Stimulated activated CD8-positive, alpha-beta memory T cell treated with anti-CD3 and anti-CD28 coated beads, Interleukin-7, amount 100 ng/mL, for 1 hour (primary cell): ENCODE measurements at places on chromosomes 5 and 9.

GRCh38 chr5:107284822-107285525 is 385.8 kb downstream of the EFNA5 start:
- no peak for DNase-seq

- DNase-seq: no peak
Measured at GRCh38 chr5:163542771-163543170, 37.4 kb downstream of the MAT2B start.

DNA sequence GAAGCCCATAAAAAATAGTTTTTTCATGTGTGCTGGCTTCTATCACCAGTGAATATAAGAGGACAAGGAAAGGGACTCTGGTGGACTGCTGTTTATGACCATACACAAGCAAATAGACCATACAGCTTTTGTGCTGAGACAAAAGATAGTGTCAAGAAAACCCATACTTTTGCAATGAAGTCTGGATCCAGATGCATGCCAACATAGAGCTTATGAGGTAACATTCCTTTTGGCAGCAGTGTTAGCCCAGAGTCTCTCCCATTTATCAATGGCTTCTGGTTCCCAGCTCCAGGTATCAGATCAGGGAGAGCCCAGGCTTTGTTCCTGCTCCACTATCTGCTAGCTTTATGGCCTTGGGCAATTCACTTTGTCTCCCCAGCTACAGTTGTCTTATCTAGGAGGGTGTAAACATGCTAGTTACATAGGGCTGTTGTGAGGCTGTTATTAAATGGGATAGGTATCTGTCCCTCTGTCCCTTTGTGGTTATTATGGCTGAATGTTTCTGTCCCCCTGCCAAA is 55.6 kb downstream of the CCDC192 start:
- DNase-seq: no peak

GRCh38 chr5:160837749-160838593 is 14.0 kb downstream of the ATP10B start:
- DNase-seq: no peak

DNA sequence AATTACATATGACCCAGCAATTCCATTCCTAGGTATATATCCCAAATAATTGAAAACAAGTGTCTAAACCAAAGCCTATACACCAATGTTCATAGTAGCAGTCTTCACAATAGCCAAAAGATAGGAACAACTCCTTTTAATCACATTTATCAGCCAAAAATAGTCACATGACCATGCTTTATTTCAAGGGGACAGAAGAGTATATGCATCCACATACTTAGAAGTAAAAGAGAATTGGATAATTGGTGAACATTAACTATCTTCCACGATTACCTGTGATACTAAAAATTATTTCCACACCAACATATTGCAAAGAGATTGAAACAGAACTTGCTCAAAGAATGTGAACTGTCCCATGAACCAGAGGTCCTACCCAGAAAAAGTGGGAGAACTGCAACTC is 51.8 kb upstream of the FOXE1 start:
- DNase-seq: no peak

- DNase-seq: no peak
Measured at GRCh38 chr9:137150617-137151457, 11.9 kb downstream of the GRIN1 start.

DNA sequence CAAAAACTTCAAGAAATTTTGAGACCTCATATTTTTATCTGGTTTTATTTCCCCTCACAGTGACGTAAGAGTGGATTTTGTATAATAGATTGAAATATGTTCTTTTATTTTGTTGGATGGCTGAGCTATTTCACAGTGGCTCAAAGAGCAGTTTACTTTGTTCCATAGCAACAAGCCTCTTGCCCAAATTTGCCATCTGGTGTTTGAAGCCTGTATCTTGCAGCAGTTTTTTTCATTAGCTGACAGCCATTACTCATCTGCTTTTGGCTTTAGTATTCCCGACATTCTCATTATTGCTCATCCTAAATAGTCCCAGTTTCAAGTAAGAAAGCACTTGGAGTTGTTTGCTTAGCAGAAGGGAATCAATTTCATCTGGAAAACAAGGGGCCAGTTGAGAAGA is 36.3 kb downstream of the GDA start:
- DNase-seq: no peak

- DNase-seq: no peak
Measured at GRCh38 chr9:137456061-137456863, 2.9 kb downstream of the NSMF start.

DNA sequence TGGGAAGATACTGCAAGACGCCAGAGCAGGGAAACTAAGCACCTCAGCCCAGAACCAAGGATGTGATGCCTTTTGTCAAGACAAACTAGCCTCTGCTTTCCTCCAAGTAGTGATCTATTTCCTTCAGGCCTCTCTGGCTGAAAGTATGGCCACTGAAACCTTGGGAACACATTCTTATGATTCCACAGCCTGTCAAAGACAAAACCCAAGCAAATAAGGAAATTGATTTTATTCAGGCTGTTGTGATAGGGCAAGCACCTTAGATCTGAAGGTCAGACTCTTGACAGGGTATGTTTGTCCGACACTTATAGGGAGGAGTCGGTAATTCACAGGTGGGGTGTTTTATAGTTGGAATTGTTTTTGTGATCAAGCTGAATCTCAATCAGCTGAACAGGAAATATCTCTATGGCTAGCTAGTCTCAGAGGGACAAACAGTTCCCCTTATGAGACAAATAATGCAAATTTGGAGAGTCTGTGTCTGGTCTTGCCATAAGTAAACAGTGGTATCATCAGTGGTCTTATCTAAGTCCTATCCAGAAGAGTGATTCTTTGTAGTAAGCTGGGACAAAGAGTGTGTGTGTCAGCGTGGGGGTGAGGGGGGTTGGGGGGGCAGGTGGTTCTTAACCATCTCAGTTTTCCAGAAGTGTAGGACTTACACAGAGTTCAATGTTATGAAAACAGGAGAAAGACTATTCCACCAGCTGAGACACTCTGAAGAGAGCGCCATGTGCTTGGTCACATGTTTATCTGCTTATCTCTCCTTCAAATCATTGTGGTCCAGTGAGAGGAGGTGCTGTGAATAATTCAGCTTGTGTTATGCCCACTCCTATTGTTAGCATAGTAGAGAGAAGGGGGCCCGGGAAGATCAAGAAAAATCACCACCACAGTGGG is 6.7 kb upstream of the ZCCHC10 start:
- no peak for DNase-seq

DNA sequence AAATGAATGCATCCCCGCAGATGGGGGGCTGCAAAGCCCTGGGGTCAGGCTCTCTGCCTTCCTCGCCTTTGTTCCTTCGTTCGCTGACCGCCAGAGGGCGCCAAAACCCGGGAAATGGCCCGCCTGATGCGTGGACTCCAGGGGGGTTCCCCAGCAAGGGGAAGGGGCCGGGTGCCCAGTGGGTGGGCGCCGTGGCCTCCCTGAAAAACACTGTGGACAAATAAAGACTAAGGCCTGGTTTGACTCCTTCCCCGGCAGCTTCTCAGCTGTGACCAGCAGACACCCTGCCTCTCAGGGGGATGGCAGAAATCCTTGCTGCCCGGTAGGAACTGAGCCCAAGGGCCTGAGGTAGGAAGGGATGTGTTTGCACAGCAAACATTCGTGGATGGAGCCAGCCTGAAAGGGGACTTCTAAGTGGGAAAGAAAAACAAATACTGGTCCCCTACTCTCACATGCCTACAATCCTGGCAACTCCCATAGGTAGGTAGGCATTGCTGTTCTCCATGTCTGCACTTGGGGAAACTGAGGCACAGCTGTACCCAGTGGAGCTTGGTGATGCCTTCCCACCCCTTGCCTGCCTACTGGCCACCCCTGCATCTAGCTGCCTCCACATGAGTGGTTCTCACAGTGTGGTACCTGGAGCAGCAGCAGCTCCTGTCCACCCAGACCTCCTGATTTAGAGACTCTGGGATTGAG is 57.7 kb downstream of the DUSP1 start:
- peak; percentile 63 for DNase-seq

DNA sequence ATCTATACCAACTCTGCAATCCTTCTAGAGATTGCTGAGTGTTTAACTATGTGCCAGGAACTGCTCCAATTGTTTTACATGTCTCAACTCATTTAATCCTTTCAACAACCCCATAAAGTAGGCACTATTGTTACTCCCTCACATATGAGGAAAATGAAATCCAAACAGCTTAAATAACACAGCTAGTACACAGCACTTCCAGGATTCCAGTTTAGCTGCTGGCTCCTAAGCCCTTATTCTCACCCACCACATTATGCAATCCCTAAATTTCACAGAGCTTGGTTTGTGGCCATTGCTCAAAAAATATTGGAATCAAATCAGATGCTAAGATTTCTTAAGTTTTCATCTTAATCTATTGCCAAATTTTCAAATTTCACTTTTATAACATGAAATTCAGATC is 84.9 kb downstream of the PRELID2 start:
- DNase-seq: no peak

DNA sequence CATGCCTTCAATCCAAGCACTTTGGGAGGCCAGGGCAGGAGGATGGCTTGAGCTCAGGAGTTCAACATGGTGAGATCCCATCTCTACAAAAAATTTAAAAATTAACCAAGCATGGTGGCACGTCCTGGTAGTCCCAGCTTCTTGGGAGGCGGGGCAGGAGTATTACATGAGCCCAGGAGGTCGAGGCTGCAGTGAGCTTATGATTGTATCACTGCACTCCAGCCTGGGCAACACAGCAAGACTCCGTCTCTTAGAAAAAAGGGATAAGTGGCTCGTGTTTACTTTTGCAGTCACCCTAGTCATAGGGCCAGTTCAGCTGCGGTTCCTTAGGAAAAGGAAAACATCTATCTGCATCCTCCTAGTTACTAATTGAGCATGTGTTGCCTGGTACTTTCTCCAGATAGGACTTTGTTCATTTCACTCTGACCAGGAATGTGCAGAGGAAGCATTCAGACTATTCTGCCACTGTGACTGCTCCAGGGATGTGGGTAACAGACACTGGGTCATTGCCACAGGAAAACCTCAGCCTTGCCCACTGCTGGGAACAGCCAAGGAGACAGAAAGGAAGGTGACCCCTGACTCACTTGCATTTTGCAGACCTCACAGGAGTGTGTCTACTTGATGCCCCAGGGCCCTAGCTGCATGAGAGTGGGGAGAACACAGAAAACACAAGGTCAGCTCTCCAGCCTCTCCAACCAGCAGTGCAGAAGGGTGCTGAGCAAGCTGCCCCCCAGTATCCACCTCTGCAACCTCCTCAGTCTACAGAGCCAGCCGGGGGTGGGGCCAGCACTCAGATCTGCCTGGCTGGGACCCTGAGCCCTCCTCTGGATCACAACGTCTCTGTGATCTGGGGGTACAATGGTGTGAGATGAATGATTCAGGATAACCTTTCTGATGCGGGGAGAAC is 33.9 kb upstream of the ALDH1B1 start:
- DNase-seq: no peak

DNA sequence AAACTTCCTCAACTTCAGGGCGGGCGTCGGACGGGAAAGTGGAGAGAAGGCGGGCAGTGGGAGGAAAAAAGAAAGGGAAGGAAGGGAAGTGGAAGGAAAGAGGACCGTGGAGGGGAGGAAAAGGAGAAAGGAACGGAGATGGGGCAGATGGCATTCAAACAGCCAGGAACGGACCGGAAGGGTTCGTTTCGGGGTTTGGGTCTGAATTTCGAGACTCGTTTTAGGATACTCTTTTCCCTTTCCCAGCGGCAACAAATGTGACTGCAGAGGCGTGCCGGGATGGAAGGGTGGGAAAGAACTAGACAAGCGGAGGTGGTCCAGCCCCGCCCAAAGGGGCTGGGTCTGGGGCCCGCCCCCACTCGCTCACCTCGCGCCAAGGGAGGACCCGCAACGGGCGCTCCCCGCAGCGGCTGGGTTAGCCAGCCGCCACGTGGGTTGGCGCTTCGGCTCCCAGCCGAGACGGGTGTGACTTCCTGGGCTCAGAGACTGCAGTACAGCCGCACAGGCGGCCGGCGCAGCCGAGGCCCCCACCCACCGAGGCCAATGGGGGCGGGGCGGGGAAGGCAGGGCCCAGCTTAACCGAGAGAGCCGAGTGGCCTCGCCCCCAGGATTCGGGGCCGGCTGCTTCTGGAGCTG is 2.7 kb downstream of the VCAN start:
- DNase-seq: no peak

GRCh38 chr9:14752871-14753270 is 30.3 kb upstream of the CER1 start:
- no peak for DNase-seq

DNA sequence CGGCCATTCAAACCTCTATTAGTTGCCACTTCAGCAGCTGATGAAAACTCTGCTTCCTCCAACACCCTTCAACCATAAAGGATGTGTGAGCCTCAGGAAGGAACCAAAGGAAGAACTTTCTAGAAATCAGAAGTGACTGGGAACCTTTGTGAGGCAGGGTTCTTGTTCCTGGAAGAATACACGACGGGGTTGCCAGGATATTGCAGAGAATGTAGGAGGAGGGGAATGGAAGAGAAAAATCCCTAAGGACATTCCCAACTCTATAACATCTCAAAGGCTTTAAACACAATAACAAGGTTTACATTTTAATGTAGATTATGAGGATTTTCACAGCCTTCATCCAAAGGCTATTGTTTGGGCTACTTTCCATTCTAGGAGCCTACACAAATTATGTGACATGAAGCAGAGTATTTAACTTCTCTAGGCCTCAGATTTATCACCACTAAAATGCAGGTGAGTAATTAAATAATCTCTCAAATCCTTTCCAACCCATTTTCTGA is 147.7 kb downstream of the GLIS3 start:
- DNase-seq: no peak

DNA sequence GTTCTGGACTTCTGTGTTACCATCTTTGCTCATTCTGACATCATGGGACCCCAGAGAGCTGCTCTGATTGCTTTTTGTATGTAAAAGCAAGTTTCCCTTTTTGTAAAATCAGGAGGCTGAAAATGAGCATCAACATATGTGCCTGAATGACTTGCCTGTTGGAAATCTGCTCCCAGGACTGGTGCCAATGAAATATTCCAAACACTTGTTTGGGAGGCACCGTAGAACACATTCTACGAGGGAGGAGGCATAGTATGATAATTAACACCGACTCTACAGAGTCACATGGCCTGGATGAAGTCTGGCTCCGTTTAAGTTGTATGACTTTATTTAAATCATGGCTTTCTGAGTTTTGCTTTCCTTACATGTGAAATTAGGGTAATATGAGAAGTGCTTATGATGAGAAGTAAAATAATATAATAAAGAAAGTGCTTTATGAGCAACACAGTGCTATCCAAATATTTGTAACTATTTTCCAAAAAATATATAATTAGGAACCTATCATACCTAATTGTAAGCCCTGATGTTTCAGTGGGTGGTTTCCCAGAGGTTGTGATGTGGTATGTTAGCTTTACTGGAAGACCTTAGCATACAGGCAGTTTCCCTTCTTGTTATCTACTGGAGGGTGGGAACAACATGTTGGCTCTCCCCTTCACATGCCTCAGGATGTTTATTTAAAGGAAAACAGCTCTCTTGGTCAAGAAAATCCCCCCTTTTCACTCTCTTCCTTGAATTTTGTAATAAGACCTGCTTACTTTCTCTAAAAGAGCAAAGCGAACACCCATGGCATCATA is 238.1 kb downstream of the FBXL7 start:
- DNase-seq: no peak

DNA sequence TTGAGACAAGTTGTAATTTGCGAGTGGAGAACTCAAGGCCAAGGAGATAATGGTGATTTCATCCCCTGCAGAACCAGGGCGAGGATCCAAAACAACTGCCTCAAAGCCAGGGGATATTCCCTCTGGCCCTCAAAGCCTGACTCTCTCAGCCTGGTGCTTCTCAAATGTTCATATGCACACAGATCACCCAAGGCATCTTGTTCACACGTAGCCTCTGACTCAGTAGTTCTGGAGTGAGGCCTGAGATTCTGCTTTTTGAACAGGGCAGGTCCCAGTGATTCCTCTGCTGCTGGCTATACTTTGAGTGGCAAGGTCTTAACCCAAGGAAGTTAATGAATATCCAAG is 30.2 kb upstream of the WWC1 start:
- no peak for DNase-seq
